ENCODE measurements at places on chromosomes 2 and 18.
A peak's percentile ranks its signal among the peaks of the same experiment; 100 is the strongest.

- DNase-seq = no peak
These were observed 152.5 kb downstream of the CYP26B1 start for GRCh38 chr2:71995067-71995665.

DNA sequence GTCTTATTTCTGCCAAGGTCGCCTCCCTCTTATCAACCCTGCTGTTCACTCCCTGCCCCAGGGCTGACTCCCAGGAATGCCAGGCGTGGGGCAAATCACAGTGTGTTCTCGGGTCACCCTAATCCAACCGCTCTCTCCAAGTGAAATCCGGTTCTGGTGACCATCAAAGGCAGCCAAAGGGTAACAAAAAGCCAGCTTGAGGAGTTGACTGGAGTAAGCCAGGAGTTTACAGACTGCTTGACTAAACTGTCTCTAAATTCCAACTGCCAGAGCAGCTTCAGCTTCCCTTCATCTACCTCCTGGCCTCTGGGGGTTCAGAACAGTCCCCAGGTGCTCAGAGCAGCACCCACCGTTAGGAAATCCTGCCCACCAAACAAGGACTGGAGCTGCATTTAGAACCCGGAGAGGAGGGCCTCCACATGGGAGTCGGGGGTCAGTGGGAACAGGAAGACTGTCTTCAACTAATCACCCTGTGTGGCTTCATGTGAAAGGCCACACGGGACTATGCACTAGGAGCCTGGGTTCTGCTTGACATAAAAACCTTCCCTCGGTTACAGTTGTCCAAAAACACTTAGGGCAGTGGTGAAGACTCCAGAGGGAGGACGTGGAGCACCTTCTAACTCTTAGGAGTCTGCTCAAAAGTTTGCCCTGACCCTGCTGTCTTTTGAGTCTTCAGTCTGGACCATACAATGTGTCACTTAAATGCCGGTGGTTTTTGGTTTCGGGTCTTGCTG lies 24.2 kb upstream of the MCFD2 start:
- DNase-seq = no peak

DNA sequence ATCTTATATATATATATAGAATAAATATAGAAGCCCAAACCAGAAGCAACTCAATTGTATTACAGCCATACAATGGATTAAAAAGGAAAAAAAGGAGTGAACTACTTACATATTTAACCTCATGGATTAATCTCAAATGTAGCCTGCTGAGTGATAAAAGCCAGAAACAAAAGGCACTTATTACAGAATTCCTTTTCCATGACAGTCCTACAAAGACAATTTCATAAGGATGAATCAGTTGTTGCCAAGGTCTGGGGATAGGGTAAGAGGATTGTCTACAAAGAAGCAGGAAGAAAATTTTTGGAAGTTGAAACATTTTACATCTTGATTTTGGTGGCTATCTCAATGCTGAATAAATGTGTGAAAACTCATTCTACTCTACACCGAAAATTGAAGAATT lies 103.9 kb upstream of the DCC start:
- no peak for DNase-seq

- DNase-seq = no peak
These were observed 84.8 kb upstream of the BCL2L11 start for GRCh38 chr2:111035830-111036441.

DNA sequence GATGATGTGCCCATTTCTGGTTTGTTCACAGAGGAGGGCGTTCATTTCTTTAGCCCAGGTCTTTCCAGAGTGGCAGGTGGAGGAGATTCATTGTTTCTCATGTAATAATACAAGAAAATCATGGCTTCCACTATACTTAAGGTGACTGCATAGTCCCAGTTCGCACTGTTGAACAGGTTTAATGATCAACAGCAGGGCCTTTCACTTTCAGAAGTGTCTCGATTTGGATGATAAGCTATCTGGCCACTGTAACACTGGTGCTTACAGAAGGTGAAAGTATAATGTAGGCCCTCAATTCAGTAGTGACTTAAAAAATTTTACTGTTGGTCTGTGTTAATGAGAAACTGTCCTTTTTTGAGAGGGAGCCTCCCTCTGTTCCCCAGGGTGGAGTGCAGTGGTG lies 1.4 kb downstream of the RMC1 start:
- no peak for DNase-seq

DNA sequence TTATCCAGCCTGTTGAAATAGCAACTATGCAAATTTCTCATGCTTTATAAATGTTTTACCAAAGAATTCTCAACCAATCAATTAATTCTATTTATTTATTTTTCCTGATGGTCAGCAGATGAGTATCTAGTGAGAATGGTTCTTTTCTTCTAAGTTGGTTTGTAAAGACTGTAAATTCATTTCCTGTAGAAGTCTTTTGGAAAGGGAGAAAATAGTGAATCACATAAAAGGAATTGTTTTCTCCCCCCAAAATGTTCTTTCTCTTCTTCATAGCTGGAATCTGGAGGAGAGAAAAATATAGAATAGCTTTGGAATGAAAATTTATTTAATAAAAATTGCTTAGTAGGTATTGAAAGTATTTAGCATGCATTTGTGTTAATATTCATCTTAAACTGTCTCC lies 836.1 kb upstream of the ZEB2 start:
- DNase-seq = no peak

- DNase-seq = no peak
These were observed 120.9 kb upstream of the ST6GAL2 start for GRCh38 chr2:107006836-107007235.

- DNase-seq = no peak
These were observed 379.9 kb downstream of the LPIN1 start for GRCh38 chr2:12126318-12126717.

DNA sequence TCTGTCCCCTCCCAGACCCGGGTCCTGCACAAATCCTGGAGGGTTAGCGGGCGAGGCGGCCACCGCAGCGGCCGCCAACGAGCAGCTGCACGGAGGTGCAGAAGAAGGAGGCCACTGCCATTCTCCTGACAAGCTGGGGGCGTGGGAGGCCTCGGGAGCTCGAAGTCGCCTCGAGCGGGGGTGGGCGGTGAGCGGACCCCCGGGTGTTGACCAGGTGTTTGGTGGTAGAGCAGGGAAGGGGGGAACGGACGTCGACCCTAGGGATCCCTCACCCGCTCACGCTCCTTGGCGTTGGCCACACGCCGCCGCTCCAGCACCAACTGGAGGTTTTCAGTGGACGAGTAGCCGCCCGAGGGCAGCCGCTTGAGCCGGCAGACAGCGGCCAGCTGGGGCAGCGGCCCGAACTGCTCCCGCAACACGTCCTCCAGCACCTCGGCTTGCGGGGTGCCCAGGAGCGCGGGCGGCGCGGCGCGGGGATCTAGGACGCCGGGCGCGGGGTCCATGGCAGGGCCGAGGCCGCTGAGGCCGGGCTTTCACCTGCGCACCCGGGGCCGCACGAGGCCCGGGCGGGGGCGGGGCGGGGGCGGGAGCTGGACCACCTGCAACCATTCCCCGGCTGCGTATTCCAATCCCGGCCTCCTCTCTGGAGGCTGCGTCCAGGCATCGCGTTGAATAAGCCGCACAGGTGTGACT lies at the start of gene FIGLA:
Gene FIGLA, minus strand, starts transcription at position 508 of the 693 bp plus-strand sequence. Its CDS starts 5 bp downstream, at position 503.
- DNase-seq = no peak

DNA sequence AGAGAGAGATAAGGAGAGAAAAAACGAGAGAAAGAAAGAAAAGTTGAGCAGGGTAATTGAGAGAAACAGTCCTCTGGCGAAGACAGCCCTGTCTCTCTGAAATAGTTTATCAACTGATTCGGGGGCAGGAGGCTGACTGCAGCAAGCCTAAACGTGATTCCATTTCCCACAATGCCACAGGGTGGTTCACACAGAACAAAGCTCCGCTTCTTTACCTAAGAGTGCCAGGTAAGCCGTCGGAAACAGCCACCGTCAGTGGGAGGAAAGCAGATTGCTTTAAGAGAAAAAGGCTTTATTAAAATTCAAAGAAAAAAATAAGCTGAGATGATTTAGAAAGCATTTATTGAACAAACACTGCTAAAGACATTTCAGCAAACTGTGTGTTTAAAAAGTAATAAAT lies 271.4 kb upstream of the POU3F3 start:
- no peak for DNase-seq

DNA sequence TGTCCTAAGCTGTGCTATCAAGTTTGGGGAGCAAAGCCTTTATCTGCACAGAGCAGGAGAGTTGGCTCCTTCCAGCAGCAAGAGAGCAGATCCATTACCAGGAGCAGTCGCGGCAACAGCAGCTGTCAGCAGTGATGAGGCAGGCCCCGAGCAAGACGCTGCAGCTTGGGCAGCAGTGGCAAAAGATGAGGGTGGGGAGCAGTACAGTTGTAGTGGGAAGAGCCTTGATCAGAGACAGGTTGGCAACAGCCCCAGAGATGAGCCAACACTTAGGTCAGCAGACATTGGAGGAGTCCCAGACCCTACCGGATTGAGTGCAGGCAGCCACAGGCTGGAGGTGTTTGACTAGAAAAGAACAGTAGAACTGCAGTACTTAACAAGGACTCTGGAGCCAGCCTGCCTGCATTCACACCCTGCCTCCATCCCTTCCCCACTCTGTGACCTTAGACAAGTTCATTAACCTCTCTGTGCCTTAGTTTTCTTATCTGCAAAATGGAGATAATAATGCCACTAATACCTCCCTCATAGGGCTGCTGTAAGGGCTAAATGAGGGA lies 117.1 kb upstream of the SERTAD2 start:
- no peak for DNase-seq

DNA sequence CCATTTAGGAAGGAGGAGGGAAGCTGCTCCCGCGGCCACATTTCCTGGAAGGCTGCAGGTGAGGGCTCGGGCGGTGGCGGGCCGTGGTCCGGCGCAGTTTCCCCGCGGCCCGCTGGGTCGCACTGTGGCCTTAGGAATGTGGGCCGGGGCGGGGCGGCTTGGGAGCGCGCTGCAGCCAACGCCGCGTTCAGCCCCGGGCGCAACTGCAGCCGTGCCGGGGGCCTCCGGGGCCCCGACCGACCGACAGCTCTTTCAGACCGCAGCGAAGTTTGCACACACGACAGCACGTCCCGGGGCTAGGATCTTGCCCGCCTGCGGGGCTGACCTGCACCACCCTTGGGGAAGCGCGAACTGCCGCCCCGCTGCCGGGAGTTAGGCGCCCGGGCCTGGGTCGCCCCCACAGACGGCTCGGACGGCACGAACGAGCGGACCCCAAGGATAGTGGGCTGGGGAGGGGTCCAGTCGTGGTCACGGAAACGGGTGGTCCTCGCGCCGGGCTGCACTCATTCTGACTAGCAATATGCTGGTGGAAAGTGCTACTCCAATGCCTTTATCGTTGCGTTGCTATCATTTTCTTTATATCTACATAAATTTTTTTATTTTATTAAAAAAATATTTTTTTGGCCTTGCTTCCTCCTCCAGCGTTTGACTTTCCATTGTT lies 69.9 kb upstream of the DLX2 start:
- peak; percentile 85 for DNase-seq

GRCh38 chr2:96924775-96925747 lies 55.2 kb upstream of the SEMA4C start:
- DNase-seq = peak; percentile 70

GRCh38 chr2:43020296-43020695 lies 206.1 kb downstream of the ZFP36L2 start:
- no peak for DNase-seq

- DNase-seq = no peak
These were observed 97.1 kb upstream of the SLC66A3 start for GRCh38 chr2:11058129-11058528.

GRCh38 chr2:191746346-191747169 lies 68.6 kb downstream of the NABP1 start:
- no peak for DNase-seq

GRCh38 chr2:27322301-27322765 lies 564 bp downstream of the MPV17 start:
- DNase-seq = peak; percentile 66

DNA sequence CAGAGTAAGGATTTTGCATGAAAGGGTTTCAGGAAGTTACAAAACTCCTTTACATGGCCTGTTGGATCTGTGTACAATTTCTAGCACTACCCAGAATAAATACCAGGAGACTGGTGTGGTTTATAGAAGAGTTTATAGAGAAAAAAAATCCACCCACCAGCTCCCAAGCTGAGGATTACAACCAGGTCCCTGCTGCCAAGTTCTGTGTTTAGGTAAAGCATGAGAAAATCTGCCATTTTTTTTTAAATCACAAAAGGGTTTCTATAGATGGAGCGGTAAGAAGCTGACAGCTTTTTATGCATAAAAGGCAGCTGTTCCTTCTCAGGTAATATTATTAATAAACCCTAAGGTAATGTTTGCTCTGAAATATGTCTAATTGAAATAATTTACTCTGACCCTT lies 545.4 kb upstream of the ZEB2 start:
- DNase-seq = no peak

- peak; percentile 55 for DNase-seq
These were observed 177.4 kb downstream of the TWIST2 start for GRCh38 chr2:239025096-239025801.

GRCh38 chr18:34710934-34711333 lies 836 bp downstream of the DTNA start:
- no peak for DNase-seq

DNA sequence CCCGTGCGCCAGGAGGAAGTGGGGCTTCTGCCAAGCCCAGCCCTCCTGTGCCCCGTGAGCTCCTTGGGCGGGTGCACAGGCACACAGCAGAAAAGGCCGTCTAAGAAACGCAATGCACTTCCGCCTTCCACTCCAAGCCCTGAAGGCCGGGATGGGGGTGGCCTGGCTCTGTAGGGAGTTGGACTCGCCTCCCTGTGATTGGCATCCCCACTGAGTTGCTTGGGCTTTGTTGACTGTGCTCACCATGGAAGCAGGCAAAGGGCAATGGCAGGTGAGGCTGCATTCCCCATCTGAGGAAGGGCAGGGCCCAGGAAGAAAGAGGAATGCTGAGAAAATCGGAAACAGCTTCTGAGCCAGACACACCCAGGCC lies 66.8 kb downstream of the CRACDL start:
- DNase-seq = no peak

GRCh38 chr2:45857867-45858520 lies 206.5 kb downstream of the PRKCE start:
- no peak for DNase-seq

DNA sequence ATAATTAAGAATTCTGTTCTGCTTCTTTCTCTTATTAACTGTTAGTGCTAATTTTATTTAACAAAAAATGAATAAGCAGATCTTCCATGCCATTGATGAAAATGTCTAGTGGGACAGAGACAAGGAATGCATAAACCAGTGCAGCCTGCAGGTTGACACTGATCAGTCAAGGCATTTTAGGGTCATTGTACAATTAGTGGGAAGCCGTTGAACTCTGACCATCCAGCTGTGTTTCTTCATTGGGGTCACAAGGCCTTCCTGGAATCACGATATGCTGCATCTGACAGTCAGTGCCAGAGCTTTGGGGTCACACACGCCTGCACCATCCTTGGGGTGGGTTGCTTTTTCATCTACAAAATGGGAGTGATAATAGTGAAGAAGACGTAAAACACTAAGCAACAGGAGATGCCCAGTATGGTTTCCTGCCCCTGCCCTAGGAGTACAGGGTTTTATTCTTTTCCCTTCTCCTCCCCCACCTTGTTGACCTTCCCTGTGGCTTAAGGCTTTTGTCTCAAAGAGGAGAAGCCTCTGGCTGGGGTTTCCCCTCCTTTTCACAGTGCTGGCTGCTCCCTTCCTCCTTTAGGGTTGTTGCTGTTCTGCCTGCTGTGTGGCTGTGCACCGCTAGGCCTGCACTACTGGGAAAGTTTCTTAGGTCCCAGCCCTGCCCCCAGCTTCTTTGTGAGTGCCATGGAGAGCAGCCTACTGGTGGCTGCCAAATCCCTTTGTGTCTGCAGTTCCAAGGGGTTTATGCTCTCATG lies 245.6 kb downstream of the TPGS2 start:
- no peak for DNase-seq

GRCh38 chr2:179686718-179687342 lies 174.6 kb downstream of the ZNF385B start:
- DNase-seq = no peak

All from activated effector memory CD4-positive, alpha-beta T cell treated with anti-CD3 and anti-CD28 coated beads, Interleukin-2, amount 50 U/mL, for 16 hours (primary cell).